ENCODE measurements at places on chromosomes 1 and 21.

- DNase-seq, result no peak
Observed at GRCh38 chr1:74583397-74583796, 71.0 kb upstream of the LRRC53 start.

GRCh38 chr1:8873506-8874229 lies 4.8 kb downstream of the ENO1 start:
- peak; percentile 65 for DNase-seq

GRCh38 chr1:10733474-10734366 lies 62.7 kb downstream of the CASZ1 start:
- no peak for DNase-seq

- DNase-seq, result no peak
Observed at GRCh38 chr1:221166559-221167318, 287.5 kb downstream of the HLX start.

DNA sequence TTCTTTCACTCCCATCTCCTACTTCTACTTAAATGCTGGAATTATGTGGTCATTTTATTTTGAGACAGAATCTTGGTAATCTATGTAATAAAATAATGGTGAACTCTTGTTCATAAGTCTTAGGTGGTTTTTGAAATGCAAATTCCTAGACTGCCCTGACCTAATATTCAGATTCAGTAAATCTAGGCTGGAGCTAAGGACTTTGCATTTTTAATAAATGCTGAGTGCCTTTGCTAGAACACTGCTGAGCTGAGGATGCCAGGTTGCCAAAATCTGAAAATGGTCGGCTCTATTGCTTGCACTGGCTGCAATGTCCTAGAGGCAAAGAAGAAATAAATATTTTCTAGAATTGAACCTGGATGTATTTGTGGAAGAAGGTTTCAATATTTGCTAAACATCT lies 187.4 kb downstream of the HMCN1 start:
- DNase-seq, result no peak

DNA sequence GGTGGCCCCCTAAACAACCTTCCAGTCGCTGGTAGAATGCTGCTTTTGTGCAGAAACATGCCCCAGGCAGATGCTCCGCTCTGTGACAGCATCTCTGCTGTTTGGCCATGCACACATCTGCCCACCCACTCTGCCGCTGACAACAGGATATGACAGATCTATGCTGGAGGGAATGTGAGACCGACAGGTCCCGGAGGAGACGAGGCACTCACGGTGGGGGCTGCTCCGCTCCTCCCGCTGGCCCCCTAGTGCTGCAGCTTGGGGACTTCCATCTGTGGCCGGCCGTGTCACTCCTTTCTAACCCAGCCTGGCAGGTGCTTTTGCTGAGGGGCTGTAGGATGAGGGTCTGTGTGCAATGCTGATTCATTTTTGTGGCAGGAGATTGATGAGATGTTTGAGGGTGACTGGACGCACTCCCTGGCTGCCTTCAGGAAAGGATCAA lies 49.1 kb upstream of the DMRTB1 start:
- DNase-seq, result no peak

GRCh38 chr1:186681801-186682200 lies 1.6 kb upstream of the PTGS2 start:
- DNase-seq, result no peak

DNA sequence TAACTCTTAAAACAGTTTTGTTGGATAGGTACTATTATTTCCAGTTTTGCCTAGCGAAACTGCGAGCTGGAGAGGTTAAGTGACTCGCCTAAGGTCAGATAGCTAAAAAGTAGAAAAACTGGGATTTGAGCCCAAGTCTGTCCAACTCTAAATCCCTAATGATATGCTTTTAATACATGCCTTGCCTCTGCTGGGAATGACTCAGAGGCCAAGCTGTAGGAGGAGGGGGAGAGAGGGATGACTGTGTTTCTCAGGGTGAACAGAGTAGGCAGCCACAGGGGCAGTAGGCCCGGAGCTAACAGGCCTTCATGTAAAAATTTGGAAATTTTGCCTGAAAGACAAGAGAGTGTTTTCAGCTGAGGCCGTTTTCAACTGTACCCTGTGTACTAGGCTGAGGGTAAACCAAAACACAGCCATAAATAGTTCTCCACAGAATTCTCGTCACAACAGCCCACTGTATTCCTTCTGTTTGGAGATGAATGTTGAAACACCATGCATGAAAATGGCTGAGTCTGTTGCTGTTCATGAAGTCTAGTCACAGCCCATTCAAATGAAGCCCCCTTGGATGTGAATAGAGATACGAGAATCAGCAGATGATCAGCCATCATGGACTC lies 107.5 kb upstream of the HOOK1 start:
- DNase-seq, result no peak

- no peak for DNase-seq
Observed at GRCh38 chr21:31893851-31894415, 21.1 kb downstream of the HUNK start.

- no peak for DNase-seq
Observed at GRCh38 chr21:39582749-39583148, 30.0 kb upstream of the B3GALT5 start.

DNA sequence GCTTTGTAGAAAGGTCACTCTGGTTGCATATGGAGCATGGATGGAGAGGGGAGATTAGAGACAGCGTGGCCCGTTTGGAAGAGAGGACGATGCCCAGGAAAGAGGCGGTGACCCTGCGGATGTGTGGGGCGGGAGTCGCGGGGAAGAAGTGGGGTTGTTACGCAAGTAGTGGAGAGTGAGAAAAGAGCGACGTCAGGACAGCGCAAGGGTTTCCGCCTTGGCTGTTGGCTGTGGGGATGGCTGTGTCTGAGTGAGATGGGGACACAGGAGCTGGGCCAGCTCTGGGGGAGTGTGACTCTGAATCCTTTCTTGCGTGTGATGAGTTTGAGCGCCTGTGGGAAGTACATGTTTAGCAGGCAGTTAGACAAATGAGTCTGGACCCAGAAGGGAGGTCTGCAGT lies 3.8 kb downstream of the B4GALT2 start:
- DNase-seq, result no peak

- DNase-seq, result no peak
Observed at GRCh38 chr1:65149351-65150107, 1.5 kb downstream of the AK4 start.

DNA sequence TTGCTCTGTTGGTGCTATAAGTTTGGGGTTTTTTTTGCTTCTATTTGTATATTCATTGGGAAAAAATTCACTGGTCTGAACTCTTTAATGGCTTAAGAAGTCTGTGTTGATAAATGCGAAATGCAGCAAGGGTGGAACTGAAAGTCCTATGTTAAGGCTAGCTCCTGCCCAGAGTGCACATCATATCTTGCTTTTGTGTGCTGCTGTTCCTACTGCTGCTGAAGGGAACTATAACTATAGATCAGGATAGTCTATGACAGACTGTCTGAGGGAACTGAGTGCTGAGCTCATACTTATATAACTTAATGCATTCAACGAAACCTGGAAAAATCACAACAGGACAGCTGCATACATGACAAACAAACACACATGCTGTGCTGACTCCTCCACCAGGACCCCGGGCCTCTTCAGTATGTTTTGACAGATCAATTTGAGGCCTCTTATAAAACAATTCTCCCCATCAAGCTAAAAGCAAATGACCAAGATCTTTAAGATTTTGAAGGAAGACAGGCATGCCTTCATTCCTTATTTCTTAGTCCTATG lies 1031.5 kb upstream of the ADGRL2 start:
- no peak for DNase-seq

GRCh38 chr21:45534636-45535331 lies 7.5 kb downstream of the SLC19A1 start:
- DNase-seq, result no peak

GRCh38 chr21:26425576-26425975 lies 147.5 kb downstream of the CYYR1 start:
- no peak for DNase-seq

DNA sequence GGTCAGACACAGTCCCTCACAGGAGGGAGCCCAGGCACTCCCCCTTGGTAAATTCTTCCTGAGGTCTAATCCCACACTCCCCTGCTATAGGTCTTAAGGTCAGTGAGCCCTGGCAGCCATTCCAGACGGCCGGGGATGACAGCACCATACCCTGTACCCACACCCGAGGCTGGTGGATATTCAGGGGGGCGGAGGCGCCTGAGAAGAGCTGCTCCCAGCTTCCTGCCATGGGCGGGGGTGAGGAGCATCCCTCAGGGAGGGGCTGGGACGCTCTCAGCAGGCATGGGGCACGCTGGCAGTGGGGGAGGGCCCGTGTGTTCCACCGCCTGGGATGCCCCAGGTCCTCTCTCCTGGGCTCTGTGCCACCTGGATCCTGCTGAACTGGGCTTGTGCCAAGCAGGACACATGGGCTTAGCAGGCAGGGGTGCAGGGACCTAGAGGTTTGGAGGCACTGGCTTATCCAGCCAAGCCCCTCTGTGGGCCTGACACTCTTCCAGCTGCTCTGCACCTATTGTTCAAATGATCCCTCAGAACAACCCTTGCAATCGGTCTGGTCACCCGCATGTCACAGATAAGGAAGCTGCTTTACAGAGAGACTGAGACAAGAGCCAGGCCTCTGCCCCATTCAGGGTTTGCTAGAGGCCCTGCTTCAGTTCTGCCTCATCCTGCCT lies 5.7 kb upstream of the ADGRB2 start:
- DNase-seq, result no peak

DNA sequence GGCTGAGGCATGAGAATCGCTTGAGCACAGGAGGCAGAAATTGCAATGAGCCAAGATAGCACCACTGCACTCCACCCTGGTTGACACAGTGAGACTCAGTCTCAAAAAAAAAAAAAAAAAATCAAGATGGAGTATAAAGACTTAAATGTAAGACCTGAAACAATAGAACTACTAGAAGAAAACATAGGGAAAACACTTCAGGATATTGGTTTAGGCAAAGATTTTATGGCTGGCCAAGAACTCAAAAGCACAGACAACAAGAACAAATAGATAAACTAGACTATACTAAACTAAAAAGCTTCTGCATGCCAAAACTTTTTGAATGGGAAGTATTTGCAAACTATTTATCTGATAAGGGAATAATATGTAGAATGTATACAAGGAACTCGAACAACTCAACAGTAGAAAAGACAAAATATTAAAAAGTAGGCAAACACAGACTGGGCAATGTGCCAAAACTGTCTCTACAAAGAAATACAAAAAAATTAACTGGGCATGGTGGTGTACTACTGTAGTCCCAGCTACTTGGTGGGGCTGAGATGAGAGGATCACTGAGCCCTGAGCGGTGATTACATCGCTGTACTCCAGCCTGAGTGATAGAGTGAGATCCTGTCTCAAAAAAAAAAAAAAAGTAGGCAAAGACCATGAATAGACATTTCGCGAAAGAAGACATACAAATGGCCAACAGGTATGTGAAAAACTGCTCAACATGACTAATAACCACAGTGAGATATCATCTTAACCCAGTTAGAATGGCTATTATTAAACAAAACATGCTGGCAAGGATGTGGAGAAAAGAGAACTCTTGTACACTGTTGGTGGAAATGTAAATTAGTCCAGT lies 25.3 kb downstream of the DTL start:
- no peak for DNase-seq

DNA sequence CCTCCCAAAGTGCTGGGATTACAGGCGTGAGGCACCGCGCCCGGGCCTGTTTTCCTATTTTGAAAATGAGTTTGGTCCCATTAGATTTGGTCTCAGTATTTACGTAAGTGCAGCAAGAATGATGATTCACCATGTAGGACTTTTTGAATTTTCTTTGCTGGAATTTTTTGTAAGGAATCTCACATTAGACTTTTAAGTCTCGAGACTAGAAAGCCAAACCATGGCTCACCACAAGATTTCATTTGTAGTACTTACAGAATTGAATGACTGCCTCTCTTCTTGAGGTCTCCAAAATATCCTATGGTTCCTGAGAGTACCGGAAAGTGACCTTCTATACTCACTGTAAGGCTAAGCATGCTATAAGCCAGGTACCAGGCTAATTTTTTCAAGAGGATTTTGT lies 325 bp downstream of the OR14A2 start:
- DNase-seq, result no peak

DNA sequence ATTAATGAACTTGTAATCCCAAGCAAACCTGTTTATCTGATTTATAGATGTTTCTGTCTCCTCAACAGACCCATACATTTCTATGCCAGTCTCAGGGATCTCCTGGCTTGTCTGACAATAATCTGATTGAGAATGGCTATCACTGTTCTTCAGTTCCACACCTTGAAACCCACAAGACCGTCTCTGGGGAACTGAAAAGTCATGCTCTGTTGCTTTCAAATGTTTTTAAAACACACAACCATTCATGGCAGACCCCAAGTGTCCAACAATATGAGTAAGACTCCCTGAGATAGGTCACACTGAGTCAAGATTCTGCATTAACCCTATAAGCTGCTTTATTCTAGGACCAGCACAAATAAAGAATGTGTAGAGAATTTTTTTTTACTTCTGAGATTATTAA lies 611.2 kb upstream of the PLXNA2 start:
- DNase-seq, result no peak

- DNase-seq, result no peak
Observed at GRCh38 chr1:79040424-79041082, 34.0 kb upstream of the ADGRL4 start.

DNA sequence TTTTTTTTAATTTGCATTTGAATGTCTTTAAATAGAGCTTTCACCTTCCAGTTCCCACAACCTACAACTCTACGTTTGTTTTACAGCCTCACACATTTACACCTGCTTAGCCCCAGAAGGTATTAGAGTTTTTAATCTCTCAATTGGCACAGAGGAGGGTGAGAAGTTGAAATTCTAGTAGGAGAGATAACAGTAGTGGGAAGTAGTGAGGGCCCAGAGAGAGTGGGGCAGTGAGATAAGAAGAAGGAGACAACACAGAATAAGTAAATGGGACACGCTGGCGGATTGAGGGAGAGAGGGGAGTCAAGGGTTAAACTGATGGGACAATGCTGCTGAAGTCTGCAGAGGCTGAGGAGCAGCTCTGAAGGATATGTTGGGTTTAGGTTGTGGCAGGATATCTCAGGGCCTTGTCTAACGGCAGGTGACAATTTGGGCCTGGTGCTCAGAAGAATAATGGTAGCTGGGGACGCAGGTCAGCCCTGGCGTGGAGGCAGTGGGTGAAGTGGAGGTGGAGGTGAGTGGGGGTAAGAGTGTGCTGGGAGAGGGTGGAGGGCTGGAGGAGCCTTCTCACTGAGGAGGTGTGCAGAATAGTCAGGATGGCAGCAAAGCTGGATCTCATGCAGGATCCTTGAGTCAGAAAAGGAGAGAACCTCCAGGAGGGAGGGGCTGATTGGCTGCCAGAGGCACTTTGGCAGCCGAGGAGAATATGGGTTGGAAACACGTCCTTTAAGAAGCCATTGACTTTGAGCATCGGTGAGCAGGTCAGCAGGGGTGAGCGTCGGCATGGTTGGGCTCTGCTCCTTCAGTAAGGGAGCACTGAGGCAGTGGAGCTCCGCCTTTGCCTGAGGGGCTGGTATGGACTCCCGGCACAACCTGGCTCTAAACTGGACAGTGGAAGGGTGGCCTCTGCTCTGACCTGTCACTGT lies 72.9 kb downstream of the SYT6 start:
- DNase-seq, result no peak
